ENCODE measurements at places on chromosomes 5 and 9.

DNA sequence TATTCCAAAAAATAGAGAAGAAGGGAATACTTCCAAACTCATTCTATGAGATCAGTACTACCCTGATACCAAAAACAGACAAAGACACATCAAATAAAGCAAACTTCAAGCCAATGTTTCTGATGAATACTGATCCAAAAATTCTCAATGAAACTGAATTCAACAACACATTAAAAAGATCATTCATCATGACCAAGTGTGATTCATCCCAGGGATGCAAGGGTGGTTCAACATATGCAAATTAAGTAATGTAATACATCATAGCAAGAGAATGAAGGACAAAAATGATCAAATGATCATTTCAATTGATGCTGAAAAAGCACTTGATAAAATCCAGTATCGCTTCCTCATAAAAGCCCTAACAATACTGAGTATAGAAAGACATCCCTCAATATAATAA, 4.9 kb upstream of the RCL1 start:
- DNase-seq: no peak

GRCh38 chr5:141914199-141914743, 9.4 kb upstream of the DELE1 start:
- DNase-seq: peak; percentile 12

DNA sequence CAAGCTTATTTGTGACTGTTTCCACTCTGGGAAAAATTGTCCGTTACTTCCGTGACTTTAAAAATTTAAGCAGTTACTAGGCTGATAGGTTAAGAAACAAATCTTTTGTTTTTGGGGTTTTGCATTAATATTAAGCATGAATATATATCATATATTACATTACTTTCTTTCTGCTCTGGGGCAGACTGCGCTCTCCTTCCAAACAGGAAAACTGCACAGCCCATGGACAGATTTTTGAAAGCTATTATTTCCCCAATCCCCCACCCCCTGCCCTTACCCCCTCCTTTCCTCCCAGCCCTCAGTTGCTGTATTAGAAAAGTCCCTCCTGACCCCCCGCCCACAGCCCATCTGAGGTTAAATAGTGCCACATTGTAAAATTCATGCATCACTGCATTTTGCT, 50.4 kb downstream of the G3BP1 start:
- DNase-seq: no peak

DNA sequence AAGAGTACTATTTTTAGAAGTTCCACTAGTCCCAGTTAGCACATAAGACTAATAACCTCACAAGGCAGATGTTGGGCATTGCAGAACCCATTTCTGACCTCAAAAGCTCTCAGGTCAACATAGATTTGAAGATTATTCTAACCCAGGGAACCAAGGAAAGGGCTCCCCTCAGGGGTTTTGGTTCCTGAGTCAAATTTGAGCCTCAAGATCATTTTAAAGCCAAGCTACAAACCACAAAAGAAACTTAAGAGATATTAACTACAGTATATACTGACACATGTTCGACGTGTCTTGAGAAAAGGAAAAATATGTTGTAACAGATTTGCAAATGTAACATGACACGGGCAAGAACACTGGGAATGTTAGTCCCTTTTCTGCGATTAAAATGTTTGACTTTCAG, 88.6 kb downstream of the GNAQ start:
- DNase-seq: no peak

DNA sequence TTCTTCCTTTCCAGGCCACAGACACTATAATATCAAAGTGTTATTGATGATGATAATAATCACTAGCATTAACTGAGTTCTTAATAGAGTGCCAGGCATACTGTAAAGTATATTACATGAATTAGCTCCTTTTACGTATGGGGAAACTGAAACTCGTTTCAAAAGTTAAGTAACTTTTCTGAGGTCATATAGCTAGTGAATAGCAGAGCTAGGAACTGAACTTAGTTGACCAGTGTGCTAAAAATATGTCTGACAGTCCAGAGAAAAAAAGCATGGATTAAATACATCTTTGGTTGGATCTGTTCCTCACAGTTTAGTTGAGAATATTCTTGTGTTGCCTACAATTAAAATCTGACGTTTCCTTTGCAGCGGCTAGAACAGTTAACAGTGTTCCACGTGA, 18.4 kb upstream of the CATSPER3 start:
- no peak for DNase-seq

- DNase-seq: no peak
These were observed 68.0 kb downstream of the ZNF366 start for GRCh38 chr5:72439192-72439591.

All from activated CD4-positive, alpha-beta T cell treated with anti-CD3 and anti-CD28 coated beads, Interleukin-2, amount 50 U/mL, for 16 hours (primary cell).